ENCODE measurements at places on chromosomes 4 and X.

- peak; percentile 33 for DNase-seq
Observed at GRCh38 chr4:53706422-53707032, 115.2 kb upstream of the LNX1 start.

DNA sequence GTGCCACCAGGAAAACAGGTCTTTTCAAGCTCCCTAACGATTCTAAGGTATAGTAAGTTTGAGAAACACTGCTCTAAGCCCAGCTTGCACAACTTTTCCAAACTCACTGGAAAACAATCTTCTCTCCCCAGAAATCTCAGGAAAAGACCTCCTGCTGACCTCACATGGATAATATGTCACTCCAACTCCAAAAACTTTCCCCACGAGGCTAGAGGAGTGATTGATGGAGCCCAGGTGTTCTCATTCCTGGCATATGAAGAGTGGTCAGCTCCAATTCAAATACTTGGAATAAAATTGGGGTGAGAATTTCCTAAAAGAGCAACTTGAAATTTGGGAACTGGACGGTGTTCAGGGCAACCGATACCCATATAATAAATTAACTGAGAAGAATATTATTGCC is 299.9 kb downstream of the PPP4R3C start:
- DNase-seq, result no peak

- DNase-seq, result no peak
Observed at GRCh38 chr4:150682126-150682525, 100.2 kb downstream of the MAB21L2 start.

GRCh38 chr4:120053911-120054310 is 12.7 kb downstream of the MAD2L1 start:
- no peak for DNase-seq

DNA sequence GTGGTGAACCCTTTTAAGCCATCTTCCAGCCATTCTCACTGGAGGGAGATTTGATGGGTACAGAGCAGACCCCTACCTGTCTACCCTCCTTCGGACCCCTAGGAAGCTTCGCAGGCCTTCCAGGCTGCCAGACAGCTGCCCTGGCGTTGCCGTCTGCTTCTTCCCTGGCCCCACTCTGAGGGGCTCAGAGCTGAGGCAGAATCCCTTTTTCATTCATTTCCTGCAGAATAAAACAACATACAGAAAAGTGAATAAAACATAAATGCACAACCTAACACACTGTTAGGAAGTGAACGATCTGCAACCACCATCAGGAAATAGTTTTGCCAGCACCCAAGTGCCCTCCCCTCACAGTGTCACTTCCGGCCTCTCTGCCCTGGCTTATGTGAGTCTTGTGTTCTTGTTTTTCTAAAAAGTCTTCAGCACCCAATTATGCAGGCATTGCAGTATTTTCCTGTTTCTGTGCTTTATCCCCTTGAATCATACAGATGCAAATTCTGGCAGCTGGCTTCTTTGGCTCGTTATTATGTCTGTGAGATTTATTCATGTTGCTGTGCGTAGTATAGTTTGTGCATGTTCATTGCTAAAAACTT is 5.6 kb upstream of the ADD1 start:
- no peak for DNase-seq

DNA sequence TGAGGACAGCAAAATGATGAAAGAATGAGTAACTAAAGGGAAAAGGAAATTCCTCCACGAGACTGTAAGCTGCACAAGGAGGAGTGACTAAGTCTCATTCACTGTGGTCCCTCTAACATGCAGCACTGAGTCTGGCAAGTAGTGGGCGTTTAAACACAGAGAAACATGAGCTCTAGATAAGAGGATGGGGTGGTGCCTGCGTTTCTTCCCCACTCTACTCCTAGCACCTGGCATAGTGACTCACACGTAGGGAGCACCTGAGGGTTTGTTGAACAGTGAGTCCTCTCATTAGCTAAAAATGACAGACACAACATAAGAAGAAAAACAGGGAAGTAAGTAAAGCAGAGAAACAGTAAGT is 105.8 kb upstream of the CBR4 start:
- DNase-seq, result peak; percentile 99

GRCh38 chr4:31283679-31284078 is 563.5 kb downstream of the PCDH7 start:
- no peak for DNase-seq

DNA sequence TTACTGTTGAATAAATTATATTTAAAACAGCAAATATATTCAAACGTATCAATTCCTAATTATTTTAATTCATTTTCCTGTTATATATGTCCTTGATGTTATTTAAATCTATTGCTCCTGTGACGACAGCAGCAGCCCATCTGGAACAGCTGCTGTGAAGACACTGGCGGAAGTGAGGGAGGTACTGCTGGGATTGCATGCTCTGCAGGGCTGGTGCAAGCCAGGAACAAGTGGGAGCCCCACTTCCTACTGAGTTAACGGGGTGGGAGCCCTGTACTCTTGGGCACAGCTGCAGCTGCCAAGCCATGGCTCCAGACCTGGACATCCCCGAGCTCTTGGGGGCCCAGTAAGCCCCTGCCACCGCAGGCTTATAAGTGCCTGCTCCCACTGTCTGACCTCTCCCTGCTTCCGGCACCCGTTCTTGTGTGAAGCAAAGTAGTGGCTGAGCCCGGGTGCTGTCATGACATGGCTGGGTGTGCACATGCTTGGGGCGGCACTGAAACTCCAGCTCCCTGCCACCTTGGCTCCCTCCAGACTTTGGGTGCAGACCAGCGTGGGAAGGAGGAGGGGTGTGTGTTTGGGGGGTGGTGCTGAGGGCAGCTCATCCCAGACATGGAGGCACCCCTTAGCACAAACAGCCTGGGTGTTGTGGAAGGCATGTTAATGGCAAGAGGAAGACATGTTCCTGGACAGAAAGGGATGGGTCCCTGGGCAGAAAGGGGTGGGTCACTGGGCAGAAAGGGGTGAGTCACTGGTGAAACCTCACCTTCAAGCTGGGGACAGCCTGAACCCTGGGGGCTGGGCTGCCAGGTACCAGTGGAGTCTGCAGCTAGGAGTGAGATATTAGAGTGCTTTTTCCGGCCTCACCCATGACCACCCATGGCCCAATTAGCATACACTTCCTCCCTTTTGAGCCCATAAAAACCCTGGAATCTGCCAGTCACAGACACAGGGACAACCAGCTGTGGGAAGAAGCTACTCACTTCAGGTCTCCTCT is 1981.3 kb upstream of the IGFBP7 start:
- no peak for DNase-seq

DNA sequence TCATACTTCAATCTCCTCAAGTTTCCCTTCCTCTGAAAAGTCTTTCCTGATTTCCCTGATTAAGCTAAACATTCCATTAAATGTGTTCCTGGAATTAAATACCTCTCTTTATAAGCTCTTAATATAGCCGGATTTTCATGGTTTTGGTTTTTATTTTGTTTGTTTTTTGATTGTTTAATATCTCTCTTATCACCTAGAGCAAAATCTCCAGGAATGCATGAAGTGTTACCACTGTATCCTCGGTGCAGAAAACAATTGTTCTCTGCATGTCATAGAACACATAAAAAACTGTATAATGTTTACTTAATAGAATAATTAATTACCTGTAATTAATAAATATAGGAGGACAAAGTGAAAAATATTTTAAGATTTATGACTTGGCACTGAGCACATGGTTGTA is 86.2 kb downstream of the PCDH18 start:
- no peak for DNase-seq

DNA sequence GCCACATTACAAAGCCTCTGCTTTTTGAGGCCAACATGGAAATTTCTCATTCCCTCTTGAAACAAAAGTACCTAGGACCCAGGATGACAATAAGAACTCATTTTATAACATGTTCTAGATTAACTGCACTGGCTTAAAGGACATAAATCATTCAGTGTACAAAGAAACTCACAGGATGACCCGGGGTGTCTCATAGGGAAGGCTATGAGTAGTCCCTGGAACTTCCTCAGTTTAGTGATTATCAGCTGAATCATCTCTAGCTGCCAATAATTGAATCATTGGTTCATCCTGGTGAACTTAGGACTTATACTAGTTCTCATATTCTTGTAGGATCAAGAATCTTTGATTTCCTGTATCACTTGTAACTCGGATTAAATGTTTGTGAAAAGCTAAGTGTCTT is 95.8 kb upstream of the WDR1 start:
- DNase-seq, result no peak

GRCh38 chrX:49176421-49177326 is 5.0 kb downstream of the PLP2 start:
- no peak for DNase-seq

GRCh38 chr4:158121161-158121579 is 51.7 kb downstream of the GASK1B start:
- DNase-seq, result peak; percentile 67

- DNase-seq, result peak; percentile 78
Observed at GRCh38 chrX:2351999-2352995, 148.5 kb downstream of the DHRSX start.

DNA sequence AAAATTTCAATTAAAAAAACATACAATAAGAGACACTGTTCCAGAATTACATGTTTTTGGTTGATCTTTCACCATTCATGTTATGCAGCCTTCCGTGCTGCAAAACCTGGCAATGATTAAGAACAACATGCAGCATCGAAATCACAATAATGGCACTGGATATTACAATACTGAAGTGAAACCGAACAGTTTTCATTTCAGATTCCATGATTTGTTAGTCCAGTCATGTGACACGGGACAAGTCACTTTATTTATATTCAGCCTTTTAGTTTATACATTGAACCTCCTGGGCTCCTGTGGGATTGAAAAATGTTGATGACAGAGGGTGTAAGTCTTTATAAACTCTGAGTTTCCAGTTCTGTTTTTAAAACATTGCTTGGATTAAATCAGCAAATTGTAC is 142.5 kb upstream of the TTC29 start:
- no peak for DNase-seq

- DNase-seq, result peak; percentile 24
Observed at GRCh38 chr4:152678841-152679240, 956 bp downstream of the TMEM154 start.

- DNase-seq, result no peak
Observed at GRCh38 chrX:33923262-33923661, 208.9 kb downstream of the FAM47A start.

GRCh38 chr4:124631760-124632159 is 80.8 kb downstream of the ANKRD50 start:
- peak; percentile 98 for DNase-seq

GRCh38 chrX:75096331-75096730 is 59.8 kb downstream of the ABCB7 start:
- no peak for DNase-seq

DNA sequence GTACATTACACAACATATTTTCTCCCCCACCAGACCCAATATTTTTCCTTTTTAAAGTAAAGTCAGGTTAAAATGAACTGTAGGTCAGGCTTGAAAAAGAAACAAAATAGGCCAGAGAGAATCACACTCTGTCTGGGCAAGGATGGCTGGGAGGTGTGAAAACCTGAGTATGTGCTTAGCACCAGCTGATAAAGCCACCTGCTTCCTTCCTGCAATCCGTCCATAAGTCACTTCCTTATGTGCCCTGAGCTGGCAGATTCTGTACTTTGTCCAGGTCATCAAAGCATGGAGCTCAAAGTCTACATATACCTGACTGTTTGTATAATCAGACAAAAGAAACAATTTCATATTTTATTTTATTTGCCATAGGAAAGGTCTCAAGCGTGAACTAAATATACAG is 37.7 kb downstream of the ANTXR2 start:
- DNase-seq, result no peak

GRCh38 chr4:155762334-155762733 is 3.5 kb downstream of the GUCY1B1 start:
- DNase-seq, result no peak

GRCh38 chrX:108397627-108398391 is 40.4 kb downstream of the COL4A6 start:
- DNase-seq, result peak; percentile 35

DNA sequence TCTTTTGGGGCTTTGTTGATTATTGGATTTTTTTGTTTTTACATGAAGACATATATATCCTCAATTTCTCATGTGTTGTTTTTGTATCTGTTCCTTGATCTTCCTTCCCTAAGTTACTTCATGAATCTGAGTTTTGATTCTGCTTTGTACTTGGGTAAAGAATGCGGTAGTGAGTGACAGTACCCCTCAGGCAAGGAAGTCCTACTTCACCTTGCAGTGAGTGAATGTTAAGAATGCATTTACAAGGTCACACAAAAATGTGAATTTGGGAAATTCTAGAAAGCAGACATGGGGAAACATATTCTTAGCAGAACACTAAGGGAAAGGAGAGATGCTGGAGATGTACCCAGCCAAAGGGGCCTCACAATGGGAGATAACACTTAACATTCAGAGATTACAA is 373.1 kb upstream of the LCORL start:
- peak; percentile 16 for DNase-seq

DNA sequence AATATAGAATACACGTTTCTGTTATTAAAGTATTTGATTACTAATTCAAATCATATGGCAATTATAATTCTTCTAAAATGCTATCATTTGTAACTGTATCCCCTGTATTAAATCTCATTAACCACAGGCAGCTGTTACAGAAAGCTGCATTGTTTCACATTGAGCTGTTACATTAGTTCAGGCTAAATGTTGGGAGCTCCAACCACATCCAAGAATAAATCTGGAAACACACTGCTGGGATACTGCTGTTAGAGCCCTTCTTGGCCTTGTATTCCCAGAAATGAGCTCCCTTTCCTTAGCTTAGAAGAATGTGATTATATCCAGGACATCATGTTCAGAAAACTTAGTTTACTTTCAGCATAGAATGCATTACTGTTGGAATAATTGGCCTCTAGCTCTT is 48.2 kb downstream of the GUCY1B1 start:
- DNase-seq, result no peak

DNA sequence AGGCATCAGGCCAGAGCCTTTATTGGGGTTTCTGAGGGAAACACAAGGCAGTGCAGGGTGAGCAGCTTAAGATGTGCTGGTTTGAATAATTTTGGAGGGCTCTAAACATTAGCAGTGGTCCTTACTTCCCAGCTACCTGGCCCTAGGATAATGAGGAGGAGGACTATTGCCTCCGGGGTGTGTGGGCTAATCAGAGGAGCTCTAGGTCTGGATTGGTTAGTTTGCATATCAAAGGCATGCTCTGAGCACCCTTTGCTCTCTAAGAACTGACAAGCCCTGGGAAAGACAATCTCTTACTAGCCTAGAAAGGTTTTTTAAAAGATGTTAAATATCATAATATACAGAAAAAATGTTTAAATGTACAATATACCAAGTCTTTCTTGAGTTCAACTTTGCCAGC is 58.4 kb downstream of the RXFP1 start:
- DNase-seq, result no peak

- DNase-seq, result peak; percentile 87
Observed at GRCh38 chr4:76658231-76659102, 223.4 kb downstream of the SHROOM3 start.

DNA sequence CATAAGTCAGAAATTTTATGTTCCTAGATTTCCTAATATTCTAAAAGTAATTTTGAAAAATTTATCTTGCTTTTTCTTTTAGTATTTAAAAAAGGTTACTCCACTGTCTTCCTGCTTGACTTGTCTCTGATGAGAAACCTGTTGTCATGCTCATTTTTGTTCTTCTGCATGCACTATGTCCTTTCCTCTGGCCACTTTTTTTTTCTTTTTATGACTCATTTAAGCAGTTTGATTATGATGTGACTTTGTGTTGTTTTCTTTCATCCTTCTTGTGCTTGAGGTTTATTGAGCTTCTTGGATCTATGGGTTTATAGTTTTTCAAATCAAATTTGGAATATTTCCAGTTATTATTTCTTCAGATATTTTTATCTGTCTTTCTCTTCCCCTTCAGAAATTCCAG is 12.0 kb upstream of the UFSP2 start:
- no peak for DNase-seq

Data from kidney tubule cell (primary cell).